ENCODE measurements at places on chromosomes 16 and 17.

- no peak for DNase-seq
Observed at GRCh38 chr16:19113577-19114358, at the start of gene ITPRIPL2. TSS of gene ITPRIPL2 (plus strand) at chr16:19113964. CDS start at chr16:19114462, 498 bp downstream.

- DNase-seq: no peak
Observed at GRCh38 chr16:72371307-72372086, 199.5 kb upstream of the PMFBP1 start.

GRCh38 chr16:82993926-82994325 lies 367.2 kb downstream of the CDH13 start:
- no peak for DNase-seq

- DNase-seq: no peak
Observed at GRCh38 chr17:16888413-16889087, 83.4 kb downstream of the TNFRSF13B start.

DNA sequence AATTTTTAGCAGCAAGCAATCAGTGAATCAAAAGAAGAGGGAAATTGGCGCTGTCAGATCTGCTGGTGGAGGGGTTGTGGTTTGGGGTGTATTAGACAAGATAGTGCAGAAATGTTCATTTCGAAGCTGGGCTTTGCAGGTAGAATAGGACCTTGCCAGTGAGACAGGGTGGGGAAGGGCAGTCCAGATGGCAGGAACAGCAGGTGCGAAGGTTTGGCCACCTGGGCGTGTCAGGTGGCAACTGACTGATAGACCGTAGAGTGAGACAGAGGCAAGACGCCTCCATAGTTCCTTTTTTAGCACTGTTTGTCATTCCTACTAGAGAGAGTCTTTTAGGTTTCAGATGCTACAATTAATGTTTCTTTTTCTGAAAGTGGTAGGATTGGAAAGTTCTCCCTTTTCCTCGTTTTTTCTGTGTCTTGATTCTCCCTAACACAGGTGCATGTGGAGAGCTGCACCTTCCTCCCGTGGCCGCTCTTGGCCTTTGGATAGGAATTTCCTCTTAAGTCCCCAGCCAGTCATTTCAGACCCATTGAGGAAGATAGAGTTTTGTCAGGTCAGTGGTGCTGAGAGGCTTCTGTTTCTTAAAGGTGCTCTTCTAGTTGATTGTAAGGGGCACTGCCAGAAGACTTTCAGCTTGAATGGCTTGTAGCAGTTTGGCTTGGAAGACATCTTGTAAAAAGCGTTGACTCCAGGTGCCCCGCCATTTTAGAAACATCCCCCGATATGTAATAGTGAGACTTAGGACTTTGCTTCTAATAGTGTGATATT lies 315.6 kb downstream of the SNX29 start:
- DNase-seq: no peak

- DNase-seq: peak; percentile 56
Observed at GRCh38 chr17:74862108-74862901, 2.6 kb upstream of the GRIN2C start.

- no peak for DNase-seq
Observed at GRCh38 chr16:2152695-2153506, 2.7 kb upstream of the TRAF7 start.

- no peak for DNase-seq
Observed at GRCh38 chr16:49581630-49582298, 208.2 kb downstream of the C16orf78 start.

- DNase-seq: no peak
Observed at GRCh38 chr16:66712512-66712911, 16.0 kb upstream of the CMTM4 start.

- DNase-seq: no peak
Observed at GRCh38 chr16:68000450-68000849, 1.2 kb upstream of the DPEP2 start.

- DNase-seq: no peak
Observed at GRCh38 chr17:59838052-59838916, 54.5 kb downstream of the TUBD1 start.

DNA sequence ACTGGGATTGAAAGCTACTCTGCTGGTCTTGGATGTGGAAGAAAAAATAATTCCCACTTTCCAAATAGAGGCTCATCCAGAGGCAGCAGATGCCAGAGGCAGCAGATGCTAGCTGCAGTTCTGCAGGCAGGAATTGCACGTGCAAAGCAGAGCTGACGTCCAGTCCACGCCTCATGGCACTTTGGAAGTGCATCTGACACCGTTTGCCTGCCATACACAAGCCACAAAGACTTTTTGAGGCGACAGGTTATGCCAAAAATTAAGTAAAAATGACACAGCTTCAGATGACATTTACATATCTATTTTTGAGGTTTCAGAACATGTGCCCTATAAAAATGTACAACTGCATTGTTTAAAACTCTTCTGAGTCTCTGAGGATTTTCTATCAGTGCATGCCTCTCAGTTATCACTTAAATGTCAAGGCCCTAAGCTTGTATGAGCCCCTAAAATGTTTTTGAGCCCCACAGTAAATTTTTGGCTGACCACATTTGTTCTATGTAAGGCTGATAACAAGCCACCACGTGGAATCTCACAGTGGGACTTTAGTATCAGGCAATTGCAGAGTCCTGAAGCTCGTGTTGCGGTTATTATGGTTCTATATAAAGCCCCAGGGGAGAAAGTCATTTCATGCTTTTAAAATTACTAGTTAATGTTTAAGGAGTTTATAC lies 239.2 kb downstream of the PRKCA start:
- DNase-seq: no peak

DNA sequence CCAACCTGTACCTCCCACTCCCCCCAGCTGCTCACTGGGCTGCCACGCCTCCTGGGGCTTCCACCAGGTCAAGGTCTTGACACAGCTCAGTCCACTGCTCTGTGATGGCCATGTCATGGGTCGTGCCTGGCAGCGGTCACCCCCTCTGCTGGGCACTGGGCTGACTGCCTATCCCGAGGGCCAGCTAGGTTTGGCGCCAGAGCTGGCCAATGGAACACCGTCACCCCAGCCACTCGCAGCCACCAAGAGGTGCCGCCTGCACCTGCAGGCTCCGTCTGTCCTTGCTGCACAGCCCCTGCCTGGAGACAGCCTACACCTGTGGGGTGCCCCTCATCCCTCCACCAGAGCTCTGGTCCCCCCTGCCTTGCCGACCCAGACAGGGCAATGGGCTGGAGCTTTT lies 4.5 kb upstream of the RAB40C start:
- DNase-seq: no peak

- no peak for DNase-seq
Observed at GRCh38 chr16:57373117-57373947, 1.0 kb downstream of the CX3CL1 start.

GRCh38 chr17:57032343-57032742 lies 52.7 kb upstream of the AKAP1 start:
- DNase-seq: no peak

- no peak for DNase-seq
Observed at GRCh38 chr16:60246086-60246485, 1512.0 kb upstream of the GOT2 start.

DNA sequence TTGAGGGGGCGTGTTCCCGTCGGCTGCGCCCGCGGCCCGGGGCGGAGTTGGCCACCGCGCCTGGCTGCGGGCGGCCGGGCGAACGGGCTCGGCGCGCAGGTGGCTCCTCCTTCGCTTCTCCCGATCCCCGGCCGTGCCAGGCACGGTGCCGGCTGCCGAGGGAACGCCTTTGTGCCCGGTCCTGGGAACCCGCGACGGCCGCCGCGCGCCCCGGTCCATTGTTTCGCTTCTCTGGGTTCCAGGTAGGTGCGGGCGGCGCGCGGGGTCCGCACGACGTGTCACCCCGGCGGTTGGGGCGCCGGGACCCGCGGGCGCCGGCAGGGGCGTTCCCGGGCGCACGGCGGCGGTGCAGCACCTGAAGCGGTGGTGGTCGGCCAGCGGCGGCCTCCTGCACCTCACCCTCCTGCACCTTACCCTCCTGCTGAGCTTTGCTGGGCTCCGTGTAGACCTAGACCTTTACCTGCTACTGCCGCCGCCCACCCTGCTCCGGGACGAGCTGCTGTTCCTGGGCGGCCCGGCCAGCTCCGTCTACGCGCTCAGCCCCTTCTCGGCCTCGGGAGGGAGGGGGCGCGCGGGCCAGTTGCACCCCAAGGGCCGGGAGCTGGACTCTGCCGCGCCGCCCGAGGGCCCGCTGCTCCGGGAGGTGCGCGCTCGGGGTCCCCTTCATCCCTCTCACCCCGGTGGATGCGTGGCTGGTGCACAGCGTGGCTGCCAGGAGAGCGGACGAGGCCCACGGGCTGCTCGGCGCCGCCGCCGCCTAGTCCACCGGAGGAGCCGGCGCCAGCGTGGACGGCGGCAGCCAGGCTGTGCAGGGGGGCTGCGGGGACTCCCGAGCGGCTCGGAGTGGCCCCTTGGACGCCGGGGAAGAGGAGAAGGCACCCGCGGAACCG lies 99.9 kb downstream of the EFCAB13 start:
- no peak for DNase-seq

- DNase-seq: no peak
Observed at GRCh38 chr16:56792967-56793366, 63.0 kb downstream of the NUP93 start.

GRCh38 chr16:11175787-11176341 lies 80.1 kb downstream of the SOCS1 start:
- DNase-seq: no peak

GRCh38 chr17:45750779-45751440 lies 33.2 kb upstream of the CRHR1 start:
- no peak for DNase-seq

DNA sequence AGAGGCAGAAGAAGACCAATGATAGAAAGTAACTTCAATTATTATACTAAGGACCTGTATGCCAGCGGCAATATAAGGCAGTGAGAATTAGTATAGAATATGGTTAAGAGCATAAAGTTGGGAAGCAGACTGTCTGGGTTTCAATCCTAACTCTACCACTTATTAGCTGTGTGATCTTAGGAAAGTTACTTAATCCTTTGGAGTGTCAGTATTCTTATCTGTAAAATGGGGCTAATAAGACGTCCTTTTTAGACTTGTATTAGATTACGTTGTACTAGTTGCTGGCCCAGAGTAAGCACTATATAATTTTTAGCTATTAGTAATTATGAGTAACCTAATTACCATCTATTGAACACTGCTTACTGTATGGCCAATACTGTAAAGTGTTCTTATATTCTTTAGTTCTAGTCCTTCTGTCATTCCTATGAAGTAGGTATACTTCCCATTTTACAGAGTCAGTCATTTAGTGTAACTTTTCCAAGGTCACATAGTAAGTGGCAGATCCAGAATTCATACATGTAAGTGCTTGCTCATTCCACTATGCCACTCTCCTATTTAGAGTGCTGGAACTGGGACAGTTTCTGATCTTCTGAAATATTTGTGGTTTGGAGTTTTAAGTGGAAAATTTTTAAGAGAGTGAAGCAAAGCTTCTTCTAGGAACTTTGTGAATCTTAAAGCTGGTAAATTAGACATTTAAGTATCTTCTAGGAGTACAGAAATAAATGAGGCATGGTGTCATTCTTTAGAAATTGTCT lies 22.5 kb downstream of the HEATR9 start:
- no peak for DNase-seq

- DNase-seq: no peak
Observed at GRCh38 chr17:75874323-75875181, 3.8 kb downstream of the TRIM47 start.

- DNase-seq: no peak
Observed at GRCh38 chr17:21025451-21025850, 17.4 kb downstream of the USP22 start.
